ENCODE measurements at places on chromosomes 3 and 15.

DNA sequence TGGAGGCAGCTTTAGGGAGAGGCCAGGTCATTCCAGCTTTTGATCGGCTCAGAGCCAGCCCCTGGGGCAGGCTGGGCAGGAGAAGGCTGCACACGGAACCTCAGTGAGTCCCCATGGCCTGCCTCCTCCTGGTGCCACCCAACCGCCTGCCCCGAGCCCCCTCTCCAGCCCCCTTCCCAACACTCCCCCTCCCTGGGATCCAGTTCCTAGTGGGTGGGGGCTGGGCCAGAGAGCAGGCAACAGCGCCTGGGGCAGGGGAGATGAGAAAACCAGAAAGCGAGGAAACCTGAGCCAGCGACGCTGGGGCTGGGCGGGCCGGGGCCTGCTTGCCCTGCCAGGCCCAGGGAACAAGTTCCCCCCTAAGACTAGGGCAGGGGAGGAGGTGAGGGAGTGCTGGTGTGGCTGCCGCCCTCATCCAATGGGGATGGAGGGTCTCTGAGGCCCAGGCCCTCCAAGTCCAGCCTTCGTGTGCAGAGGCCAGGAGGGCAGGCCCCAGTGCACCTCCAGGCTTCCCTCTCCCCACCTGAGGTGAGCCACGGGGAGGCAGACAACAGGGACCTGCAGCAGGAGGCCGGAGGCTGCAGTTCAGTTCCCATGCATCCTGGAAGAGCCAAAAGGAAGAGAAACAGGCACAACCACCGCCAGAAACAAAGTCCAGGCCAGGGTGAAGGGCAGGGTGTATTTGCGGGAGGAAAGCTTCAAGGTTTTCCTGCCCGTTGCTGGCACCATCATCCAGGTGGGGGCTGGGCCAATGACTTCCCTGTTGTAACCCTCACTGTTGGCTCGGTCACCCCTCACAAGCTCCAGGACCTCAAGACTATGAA is 4.0 kb upstream of the SEMA3F start:
- no peak for DNase-seq

- no peak for DNase-seq
These were observed 32.9 kb upstream of the RFTN1 start for GRCh38 chr3:16546186-16547010.

DNA sequence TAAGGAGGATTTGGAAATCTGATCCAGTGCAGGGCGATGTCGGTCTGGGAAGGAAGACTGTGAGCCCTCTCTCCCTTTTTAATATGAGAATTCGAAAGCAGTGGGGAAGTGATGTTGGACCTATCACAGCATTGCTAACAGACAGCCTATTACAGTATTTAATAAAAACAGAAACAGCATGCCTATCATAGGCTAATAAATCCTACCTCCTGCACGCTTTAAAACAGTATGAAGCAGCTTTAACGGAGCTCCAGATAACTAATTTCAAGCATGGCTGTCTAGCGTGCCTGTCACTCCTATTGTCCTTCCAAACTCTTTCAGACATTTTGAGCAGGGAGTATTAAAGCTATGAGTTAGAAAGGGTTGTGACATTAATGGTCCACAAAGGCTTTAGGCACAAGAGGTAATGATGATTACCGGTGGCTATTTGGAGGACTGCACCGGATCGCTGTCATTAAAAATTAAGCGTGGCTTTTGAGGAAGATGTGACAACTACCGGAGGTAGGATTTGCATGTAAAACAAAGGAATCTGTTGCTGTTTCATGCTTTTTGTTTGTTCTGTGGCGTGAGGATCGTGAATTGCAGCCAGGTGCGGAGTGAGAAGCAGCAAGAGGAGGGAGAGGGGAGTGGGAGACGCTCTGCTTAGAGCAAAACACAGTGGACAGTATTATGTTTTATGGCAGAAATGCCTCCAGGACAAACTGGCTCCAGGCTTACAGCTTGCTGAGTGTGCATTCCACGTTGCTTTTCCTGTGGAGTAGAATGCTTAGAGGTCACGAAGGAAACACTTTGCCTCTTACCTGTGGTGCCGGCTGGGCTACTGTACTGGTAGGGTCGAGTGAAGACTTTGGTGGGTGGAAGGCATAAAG is at the start of gene KCNMB2:
TSS of gene KCNMB2 (plus strand) at position 226 of the 869 bp plus-strand sequence.
- DNase-seq = no peak

- no peak for DNase-seq
These were observed 517 bp downstream of the FBN1 start for GRCh38 chr15:48644827-48645557.

DNA sequence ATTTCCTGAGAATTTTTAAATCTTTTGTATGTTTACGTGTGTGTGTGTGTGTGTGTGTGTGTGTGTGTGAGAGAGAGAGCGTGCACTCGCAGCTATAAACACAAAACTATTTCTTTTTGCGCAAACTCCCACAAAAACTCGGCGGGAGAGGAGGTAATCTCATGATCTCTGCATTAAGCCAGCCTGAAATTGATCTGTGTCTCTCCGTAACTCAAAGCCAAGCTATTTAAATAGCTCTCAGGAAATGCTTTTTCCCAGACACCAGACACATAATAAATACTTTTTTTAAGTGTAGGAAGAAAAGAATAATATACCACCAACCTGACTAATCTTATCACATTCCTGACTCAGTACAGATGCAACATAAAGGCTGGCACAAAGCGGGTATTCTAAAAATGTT is 226.8 kb downstream of the MAGI1 start:
- no peak for DNase-seq

GRCh38 chr15:94674296-94674695 is 442.9 kb downstream of the MCTP2 start:
- no peak for DNase-seq

DNA sequence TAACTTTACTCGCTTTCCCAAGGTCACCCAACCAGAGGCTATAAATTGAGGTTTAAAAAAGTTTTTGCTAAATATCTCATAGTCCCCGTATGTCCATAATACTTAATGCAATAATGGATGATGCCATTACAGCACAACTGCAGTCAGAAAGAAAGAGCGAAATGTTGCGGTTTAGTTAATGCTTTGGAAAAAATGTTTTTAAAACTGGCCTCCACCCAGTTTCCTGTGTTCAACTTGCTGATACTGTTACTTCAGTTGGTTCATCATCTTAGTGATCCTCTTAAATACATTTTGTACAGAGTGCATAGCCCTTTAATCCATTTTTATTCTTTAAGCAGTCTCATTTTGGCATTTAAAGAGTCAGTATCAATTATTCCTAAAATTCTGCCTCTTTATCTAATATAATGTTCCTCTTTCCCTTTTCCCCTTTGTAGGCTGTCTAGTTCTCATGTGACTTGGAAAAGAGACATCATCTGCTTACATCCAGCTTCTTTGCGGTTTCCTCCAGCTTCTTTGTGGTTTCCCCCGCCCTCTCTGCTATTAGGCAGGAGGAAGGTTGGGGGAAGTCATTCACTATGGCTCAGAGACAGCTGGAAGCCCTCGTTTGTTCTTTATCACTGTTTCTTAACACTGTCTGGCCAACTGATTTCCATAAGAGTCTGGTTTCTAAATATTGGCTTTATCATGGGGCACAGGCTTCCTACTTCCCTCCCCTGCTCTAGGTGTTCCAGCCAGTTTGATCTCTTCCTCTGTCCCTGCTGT is 154.3 kb downstream of the GOLIM4 start:
- DNase-seq = peak; percentile 85

DNA sequence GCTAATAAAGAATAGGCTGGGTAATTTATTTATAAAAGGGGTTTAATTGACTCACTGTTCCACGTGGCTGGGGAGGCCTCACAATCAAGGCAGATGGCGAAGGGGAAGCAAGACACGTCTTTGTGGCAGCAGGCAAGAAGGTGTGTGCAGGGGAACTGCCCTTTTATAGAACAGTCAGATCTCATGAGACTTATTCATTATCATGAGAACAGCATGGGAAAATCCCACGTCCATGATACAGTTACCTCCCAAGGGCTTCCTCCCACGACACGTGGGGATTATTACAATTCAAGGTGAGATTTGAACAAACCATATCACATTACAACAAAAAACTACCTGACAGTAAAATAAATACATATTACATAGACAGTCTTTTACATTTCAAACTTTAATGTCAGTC is 414.9 kb downstream of the NAALADL2 start:
- DNase-seq = no peak

DNA sequence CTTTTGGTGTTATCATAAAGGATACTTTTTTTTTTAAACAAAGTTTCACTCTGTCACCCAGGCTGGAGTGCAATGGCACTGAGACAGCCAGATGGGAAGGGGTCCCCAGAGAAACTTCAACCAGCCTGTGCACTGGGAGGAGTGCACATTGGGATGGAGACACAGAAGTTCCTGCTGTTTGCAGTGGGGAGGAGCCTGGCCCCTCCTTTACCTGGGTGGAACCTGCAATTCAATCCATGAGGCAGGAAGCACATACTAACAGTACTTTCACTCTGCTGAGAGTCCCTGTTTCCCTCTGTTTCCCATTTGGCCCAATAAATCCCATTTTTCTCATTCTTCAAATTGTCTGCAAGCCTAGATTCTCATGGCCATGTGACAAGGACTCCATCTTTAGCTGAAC is 42.3 kb upstream of the LHFPL4 start:
- DNase-seq = no peak

DNA sequence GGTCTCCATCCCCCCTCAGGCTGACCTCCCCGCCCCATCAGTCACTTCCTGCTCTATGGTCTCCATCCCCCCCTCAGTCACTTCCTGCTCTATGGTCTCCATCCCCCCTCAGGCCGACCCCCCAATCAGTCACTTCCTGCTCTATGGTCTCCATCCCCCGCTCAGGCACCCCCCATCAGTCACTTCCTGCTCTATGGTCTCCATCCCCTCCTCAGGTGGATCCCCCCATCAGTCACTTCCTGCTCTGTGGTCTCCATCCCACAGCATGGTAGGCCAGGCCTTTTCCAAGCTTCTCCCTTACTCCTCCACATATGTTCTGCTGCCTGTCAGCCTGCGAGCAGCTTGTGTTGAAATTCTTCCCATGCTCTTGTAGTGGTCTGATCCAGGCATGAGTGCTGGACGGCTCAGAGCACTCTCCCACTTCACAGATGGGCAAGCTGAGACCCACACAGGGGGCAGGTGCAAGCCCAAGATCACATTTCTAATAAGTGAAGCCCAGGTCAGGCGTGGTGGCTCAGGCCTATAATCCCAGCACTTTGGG is 36.8 kb downstream of the BDH1 start:
- DNase-seq = no peak

DNA sequence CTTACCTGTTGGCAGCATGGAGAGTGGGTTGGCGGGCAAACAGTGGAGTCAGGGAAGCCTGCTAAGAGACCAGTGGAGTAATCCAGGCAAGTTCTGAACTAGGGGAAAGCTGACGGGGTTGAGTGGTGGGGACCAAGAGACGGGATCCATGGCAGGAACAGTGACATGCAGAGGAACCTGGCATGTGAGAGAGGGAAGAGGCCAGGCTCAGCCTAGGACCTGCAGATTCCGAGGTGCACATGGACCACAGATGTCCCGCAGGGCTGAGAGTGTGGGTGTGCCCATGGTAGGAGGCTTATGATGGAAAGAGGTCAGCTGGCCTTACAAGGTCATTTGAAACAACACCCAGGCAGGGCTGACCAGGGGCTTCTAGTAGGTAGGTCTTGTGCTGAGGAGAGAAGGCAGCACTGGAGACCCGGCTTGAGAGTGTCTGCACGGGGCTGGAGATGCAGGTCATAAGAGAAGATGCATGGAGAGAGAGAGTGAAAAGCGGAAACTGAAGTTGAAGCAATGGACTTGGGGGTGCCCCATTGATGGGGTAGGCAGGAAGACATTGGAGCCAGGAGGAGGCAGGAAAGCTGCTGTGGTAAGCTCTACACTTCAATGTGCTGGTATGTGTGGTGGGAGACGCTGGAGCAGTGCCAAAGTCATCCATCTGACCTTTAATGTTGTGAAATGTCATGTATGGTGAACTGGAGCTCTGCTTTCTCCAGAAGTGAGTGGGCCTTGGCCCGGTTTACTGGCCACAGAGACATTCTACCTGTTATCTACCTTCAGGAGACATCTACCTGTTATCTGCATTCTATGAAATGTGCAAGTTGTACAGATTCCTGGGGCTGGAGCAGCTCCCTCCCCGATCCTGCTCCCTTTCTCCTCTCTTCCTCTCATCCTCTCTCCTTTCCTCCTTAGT is 4.6 kb downstream of the SPSB4 start:
- DNase-seq = no peak

DNA sequence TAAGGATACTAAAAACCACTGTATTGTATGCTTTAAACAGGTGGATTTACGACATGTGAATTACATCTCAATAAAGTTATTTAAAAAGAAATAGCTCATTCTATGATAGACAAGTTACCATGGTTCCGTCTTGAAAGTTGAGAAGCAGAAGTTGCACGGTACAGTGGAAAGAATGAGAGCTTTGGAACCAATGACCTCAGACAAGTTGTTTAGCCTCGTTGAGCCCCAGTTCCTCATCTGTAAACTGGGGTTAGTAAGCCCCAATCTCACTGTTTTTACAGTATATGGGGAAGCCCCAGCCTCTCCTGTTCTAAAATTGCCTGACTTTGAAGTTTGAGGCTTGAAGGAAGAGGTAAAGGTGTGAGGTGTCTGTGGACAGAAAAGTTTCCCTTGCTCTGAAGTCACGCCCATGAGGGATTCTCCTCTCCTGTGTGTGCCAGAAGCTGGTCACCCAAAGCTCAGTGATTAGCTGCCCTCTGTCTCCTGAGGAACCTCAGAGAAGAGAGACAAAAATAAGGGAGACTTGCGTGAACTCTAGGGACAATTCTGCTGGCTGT is 10.0 kb downstream of the CRYGS start:
- no peak for DNase-seq

- DNase-seq = no peak
These were observed 79.9 kb downstream of the NR2F2 start for GRCh38 chr15:96410175-96411055.

- DNase-seq = no peak
These were observed 122.3 kb upstream of the GPR149 start for GRCh38 chr3:154552338-154552737.

DNA sequence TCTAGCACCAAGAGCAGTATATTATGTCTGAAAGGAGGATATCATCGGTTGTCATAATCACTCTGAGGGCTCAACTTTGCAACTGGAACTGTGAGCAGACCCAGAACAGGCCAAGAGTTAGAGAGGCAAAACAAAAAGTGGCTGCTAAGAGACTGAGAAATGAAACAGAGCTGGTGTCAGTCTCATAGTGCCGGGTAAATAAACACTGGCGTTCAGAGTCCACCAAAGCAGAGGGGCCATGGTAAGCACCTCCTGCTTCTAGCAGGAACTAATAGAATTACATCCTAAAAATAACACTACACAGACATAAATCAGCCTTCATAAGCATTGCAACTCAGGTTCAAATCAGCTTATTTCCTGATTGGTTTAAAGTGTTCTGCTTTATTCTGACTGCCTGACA is 10.3 kb upstream of the IL12A start:
- DNase-seq = no peak

DNA sequence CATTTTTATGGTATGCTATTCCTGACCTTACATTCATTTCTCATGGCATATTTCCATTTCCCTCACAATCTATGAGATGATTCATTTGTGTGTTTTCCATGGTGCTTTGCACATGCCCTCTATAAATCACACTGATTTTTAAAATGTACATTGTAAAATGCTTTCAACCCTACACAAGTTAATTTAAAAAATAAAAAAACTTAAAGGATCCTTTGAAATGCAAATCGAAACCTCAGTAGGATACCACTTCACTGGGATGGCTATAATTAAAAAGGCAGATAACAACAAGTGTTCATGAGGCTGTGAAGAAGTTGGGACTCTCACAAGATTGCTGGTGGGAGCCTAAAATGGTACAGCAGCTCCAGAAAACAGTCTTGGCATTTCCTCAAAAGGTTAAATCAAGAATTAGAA is 83.5 kb downstream of the FMN1 start:
- peak; percentile 30 for DNase-seq

- no peak for DNase-seq
These were observed 197.3 kb upstream of the ST8SIA2 start for GRCh38 chr15:92196342-92196741.
